ENCODE measurements at places on chromosomes 11 and 22. TPM values are rescaled to one million over a fixed set of nuclear protein-coding genes. Genes with fewer than 3 reads are reported as not detected.

The SBF1 gene
- total RNA-seq: 211 TPM

The XKR3 gene
- total RNA-seq: not detected

The P2RY6 gene
- 0.44 TPM for total RNA-seq

The NXPE1 gene
- not detected for total RNA-seq

- peaks cover 1% of the 10 kb centered on the region for H3K27me3 ChIP-seq
- no peaks in the 10 kb centered on the region for H3K4me1 ChIP-seq
- DNase-seq: no peak
- H3K36me3 ChIP-seq: no peaks in the 10 kb centered on the region
- H3K27ac ChIP-seq: no peak overlapping the region
These were observed 85.1 kb downstream of the BARX2 start for GRCh38 chr11:129460714-129461113.

Measured in activated naive CD8-positive, alpha-beta T cell treated with anti-CD3 and anti-CD28 coated beads, Interleukin-2, amount 10 ng/mL, durations not matched to agents 7 days and 5 days (primary cell).